ENCODE measurements at places on chromosomes 6 and 20. TPM values are rescaled to one million over a fixed set of nuclear protein-coding genes. Genes with fewer than 3 reads are reported as not detected.

UNC5CL gene
- total RNA-seq = not detected

ELOVL4 gene
- total RNA-seq = 4.5 TPM

MED23 gene
- total RNA-seq = 13.2 TPM

PLTP gene
- total RNA-seq = 107 TPM

STMND1 gene
- not detected for total RNA-seq

PXMP4 gene
- 2.9 TPM for total RNA-seq

PRRT1 gene
- total RNA-seq = not detected

EPM2A gene
- total RNA-seq = 7.2 TPM

TENT5A gene
- 11.7 TPM for total RNA-seq

C20orf96 gene
- total RNA-seq = 0.16 TPM

C6orf52 gene
- total RNA-seq = not detected

SAPCD1 gene
- not detected for total RNA-seq

KLC4 gene
- 9.4 TPM for total RNA-seq

PMEPA1 gene
- 1.6 TPM for total RNA-seq

SYCP2L gene
- total RNA-seq = not detected

PDYN gene
- not detected for total RNA-seq

ZNF76 gene
- total RNA-seq = 16.1 TPM

WFDC5 gene
- total RNA-seq = not detected

TRAPPC3L gene
- total RNA-seq = not detected

PPIL6 gene
- 3.1 TPM for total RNA-seq

SULF2 gene
- 12.3 TPM for total RNA-seq

EPHA7 gene
- total RNA-seq = 0.65 TPM

CLIC5 gene
- total RNA-seq = not detected

IL20RA gene
- not detected for total RNA-seq

SOX18 gene
- total RNA-seq = 0.36 TPM

BANF2 gene
- total RNA-seq = not detected

EFCAB8 gene
- not detected for total RNA-seq
